Activated CD4-positive, alpha-beta T cell treated with anti-CD3 and anti-CD28 coated beads for 48 hours (primary cell): ENCODE measurements at places on chromosomes 2 and 18.

DNA sequence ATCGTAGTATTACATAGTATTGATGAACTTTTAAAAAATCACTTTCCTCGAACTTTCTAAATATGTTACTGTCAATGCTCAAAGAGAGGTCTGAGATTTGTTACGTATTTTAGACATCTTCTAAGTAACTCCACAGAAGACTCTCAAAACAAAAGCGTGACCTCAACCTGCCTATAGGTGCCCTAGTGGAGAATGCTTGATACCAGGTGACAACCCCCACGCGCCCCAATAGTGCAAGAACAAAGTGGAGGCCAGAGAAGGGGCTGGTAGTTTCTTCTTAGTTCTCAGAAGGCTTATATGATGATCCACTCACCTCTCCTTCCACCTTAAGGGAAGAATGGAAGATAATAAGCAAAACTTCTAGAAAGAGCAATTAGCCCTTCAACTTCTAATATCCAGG is 102.6 kb downstream of the ANKRD44 start:
- peak; percentile 49 for DNase-seq

DNA sequence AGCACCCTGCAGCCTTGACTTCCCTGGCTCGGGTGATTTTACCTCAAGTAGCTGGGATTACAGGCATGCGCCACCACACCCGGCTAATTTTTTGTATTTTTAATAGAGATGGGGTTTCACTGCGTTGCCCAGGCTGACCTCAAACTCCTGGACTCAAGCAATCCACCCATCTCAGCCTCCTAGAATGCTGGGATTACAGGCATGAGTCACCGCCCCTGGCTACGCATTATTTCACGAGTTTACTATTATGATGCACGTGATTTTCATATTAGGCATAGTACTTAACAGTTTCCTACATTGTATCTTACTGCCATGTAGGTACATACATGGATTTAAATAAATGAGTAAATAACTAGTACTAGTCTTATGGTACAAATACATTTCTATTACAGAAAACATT is 4.4 kb downstream of the DYNC2LI1 start:
- DNase-seq, result no peak

- no peak for DNase-seq
Observed at GRCh38 chr2:41441958-41442357, 605.9 kb upstream of the PKDCC start.

DNA sequence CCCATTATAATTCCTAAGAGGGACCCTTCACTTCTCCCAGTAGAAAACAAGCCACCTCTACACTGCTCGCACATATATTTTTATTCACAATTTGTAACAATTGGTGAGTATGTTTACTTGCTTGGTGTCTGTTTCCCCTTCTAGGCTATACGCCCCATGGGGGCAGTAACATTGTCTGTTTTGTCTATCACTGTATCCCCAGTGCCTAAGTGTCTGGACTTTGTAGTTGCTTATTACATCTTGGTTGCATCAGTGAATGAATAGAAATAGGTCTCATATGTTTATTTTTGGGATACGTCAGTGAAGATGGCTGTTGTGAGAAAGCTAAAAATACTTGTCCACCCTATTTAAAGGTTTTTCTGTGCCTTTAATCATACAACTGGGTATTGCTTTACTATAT is 87.4 kb upstream of the ITGB6 start:
- no peak for DNase-seq

DNA sequence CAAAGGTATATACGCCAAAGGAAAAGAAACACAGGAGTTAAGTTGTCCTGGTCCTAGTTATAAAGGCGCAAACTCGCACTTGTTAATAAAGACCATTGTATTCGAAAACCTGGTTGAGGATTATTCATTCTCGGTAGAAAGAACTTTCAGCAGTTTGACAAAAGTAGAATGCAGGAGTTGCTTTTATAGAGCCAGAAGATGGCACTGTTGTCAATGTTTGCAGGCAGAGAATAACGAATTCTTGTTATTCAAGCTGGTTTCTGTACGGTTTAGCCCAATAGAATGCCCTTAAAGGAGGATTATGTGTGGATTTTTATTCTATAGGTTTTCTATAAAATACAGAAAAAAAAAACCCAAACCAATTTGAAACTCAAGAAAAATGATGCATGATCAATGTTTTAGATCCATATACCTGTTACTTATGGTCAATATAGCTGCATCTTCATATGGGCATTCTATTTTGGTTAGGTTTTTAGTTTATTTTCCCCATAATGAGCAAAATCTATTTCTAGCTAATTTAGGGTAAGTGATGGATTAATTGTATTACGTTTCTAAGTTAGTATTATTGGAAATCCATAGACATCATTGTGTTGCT is 510.3 kb downstream of the PLCL1 start:
- no peak for DNase-seq

GRCh38 chr18:53997064-53997463 is 227.4 kb downstream of the MBD2 start:
- no peak for DNase-seq

- DNase-seq, result no peak
Observed at GRCh38 chr2:86543793-86544192, 19.4 kb downstream of the CHMP3 start.

GRCh38 chr2:32314886-32315285 is 37.2 kb downstream of the YIPF4 start:
- no peak for DNase-seq
